NCI-H460 (cell line): ENCODE measurements at places on chromosomes 6 and 20.
A peak's percentile ranks its signal among the peaks of the same experiment; 100 is the strongest.

- DNase-seq, result no peak
Measured at GRCh38 chr20:23048283-23049200, 930 bp downstream of the THBD start.

DNA sequence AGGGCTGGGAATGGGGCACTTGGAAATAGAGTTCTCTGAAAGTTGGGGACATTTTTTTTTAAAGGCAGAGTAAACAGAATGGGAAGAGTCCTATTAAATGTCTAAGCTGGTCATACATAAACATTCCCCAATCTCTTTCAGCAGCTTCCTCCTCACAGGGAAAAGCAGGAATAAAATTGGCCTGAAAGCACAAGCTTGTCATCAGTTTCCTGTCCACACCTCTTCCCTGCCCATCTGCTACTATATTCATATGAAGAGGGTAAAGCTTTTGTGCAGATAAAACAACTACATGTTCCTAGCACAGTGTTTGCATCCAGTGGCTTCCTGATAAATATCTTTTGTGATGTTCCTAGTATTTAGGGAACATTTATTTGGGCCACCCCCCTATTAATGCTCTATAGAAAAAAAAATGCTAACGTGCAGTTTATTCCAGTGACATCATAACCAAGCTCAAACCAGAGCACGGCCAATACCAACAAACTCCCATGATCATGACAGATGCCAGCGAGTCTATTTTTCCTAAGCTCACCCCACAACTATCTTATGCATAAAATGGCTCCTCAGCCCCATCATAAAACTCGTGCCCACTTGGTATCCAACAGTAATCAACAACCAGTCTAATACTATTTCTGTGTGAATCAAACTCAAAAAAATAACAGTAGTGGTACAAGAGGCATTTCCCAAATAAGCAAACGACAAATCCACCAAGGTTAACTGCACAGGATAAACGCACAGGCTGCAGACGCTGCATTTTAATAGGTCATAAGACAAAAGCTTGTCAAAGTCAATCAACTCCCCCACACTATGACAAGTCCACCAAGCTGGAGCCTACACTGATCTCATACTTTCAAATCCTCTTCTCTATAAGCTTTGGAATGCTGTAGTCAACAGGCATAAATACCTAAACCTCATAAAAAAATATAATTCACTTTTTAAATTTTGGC, 95.3 kb downstream of the EPB41L2 start:
- no peak for DNase-seq

DNA sequence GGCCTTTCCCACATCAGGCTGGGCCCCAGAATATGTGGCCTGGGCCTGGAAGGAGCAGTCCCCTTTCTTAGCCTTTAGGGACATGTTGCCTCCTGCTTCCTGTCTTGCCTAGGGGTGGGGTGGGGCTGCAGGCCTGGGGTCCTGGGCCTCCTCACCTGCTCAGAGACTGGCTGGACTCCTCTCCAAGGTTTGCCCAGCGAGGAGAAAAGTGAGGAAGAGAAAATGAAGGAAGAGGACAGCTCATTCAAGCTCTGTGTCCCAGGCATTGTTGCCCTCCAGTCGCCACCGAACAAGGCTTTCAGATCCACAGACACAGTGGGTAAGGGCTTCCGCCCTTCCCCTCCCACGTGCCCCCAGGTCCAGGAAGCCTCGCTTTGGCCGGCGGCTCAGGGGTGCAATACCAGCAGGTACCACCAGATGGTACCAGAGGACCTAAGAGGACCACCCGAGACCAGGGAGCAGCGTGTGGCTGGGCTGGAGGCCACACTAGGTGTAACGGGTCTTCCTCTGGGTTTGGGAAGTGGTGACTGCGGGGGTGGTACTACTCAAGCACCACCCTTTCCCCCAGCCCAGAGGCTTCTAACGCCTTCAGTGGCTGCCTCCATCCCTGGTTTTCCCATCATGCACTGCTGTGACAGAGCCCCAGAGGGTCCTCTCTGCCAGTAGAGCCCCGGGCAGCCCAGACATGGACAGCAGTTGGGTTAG, 5.5 kb upstream of the BAK1 start:
- DNase-seq, result peak; percentile 68

- no peak for DNase-seq
Measured at GRCh38 chr6:98124171-98124570, 710.2 kb upstream of the POU3F2 start.

- no peak for DNase-seq
Measured at GRCh38 chr6:5201271-5201670, 59.5 kb downstream of the LYRM4 start.

DNA sequence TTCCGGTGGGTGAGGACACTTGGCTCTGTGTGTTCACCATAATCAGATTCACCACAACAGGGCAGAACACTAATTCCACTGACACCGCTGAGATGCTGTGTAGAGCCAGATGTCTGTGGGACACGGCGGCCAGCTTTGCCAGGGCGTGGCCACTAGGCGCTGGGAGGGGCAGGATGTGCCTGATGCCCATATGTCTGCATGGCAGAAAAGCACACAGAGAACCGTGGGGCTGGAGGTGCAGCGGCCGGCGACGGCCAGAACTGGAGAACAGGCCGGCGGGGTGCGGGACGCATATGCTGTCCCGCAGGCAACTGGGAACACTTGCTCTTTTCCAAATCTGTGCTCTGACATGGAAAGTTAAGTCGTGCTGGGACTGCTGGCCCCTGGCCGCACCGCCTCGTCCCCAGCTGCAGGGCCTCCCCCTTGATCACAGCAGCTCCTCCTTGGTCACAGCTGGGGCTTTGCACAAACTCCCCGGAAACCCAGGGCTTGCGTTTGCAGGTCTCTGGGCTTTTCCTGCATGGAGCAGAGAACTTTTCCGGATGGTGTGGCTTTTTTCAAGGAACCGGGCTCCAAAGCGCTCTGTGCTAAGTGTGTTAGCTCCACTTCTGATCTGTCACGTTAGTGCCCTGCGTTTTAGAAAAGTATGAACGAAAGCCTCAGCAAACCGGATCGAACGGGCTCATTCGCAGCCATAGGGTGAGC, 31.1 kb downstream of the NTSR1 start:
- peak; percentile 58 for DNase-seq

DNA sequence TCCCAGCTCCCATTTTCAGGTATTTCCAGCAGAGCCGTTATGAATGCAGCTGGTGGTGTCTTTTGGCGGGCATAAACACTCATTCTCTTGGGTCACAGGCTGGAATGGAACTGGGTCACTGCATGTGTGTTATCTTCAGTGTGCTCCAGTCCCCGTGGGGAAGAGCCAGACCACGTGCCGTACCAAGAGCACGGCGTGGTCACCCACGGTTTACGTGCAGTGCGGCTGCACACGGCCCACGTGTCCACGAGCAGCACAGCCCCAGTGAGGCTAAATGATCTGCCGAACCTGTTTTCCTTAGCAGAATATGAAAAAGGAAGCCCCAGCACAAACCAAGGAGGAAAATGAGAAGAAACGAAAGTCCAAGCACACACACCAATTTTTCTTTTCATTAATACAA, 121.5 kb downstream of the IRF4 start:
- DNase-seq, result no peak

DNA sequence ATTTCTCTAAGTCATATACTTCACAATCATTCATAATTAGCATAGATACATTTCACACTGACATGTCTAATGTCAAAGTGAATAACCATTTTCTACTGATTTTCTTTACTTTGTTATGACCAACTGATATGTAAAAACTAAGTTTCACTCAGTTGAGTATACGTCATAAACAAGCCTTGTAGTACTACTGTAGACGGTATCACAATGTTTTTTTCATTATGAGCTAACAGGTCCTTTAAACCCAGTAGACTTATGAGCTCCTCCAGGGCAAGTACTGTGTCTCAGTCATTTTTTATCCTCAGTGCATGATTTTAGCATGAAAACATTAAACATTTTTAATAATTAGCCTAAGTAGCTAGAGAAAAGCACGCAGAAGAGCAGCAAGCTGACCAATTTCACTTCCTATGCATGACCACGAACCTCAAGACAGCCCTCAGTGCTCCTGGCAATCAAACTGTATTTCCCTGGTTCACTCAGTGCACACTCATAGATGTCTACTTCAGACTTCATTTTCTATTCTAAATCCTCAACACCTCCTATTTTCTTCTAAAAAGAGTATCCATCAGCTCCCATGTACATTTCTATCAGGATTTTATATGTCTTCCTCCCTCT, 32.0 kb upstream of the TFAP2D start:
- no peak for DNase-seq

GRCh38 chr6:113292646-113293422, 564.3 kb upstream of the MARCKS start:
- DNase-seq, result no peak
